ENCODE measurements at places on chromosomes 16 and 17.

- DNase-seq: no peak
These were observed 54.0 kb downstream of the DYNLRB2 start for GRCh38 chr16:80594756-80595155.

DNA sequence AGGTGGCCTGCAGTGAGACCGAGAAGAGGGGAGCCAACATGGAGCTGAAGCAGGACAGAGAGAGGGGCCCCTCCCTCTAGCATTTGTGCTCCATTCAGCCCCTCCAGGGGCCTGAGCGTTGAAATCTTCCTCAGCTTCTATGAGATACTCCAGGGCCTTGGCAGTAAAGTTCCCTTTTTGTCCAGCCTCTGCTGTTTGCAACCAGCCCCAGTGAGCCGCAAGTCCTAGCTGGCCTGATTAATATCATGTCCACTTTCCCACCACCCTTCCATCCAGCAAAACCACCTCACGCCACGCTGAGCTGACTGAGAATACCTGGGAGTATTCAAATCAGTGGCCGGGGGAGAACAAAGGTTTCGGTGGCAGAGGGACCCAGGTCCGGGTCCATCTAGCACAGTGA, 11.7 kb upstream of the RPH3AL start:
- DNase-seq: no peak

- no peak for DNase-seq
These were observed 7.6 kb downstream of the DNAJA3 start for GRCh38 chr16:4433228-4433627.

DNA sequence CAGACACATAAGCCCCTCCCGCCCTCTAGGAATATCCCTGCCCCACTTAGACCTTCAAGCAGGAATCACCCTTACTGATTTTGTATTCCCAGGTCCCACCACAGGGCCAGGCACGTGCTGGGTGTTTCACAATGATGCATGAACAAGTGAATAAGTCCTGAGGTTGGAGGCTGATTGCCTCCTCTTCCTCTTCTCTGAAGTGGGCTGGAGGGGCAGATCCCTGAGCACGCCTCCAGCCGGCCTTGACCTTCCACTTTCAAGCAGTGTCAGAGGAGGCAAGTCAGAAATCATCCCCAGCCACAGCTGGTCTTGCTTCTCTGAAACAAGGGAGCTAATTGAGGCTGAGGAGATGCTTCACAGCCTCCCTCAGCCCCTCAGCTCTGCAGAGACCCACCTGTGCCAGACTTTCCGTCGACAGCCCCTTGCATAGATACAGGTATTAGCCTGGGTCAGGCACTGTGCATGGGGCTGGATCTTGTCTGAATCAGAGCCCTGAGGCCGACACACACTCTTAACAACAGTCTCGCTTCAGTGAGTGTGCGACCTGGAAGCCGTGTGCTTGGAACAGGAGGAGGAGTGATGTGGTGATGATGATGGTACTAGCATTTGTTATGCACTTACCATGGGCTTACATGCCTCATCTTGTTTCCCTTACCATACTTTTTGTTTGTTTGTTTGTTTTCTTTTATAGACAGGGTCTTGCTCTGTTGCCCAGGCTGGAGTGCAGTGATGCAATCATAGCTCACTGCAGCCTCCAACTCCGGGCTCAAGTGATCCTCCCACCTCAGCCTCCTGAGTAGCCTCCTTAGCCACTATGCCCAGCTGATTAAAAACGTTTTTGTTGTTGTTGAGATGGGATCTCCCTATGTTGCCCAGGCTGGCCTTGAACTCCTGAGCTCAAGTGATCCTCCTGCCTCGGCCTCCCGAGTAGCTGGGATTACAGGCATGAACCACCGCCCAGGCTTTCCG, 15.0 kb downstream of the MRM1 start:
- no peak for DNase-seq

DNA sequence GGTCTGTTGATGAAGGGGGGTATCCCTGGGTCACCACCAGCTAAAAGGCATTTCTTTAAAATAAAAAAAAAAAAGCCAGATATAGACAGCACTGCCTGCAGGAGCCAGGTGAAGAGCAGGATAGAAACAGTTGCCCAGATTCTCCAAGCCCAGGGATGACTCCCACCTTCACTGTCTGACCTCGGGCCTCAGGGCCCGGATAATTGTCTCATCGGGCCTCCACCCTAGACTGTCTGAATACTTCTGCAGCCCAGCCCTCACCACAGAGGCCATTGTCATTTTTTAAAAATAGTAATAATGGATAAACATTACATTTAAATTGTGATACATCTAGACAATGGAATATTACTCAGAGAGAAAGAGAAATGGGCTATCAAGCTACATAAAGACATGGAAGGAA, 92.8 kb upstream of the TNRC6C start:
- DNase-seq: no peak

DNA sequence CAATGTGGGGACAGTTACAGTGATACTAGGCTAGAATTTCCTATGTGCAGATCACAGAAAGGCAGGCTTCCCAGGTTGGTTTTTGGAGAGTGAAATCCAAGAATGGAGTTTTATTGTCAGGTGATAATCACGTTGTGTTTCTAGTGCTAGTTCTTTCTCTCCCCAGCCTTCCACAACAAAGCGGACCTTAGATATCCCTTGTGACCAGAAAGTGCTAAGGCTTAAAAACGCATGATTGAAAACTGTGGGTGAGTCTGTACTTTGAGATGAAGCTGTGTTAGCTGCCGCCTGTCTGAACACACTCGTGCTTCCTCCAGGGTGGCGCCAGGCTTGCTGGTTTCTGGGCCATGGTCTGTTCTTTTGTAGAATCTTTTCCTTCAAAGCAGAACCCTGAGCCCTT, 52.1 kb downstream of the BANP start:
- no peak for DNase-seq

GRCh38 chr17:29180034-29180787, at the start of gene MYO18A:
TSS of gene MYO18A (minus strand) at chr17:29180398. CDS start at chr17:29166940, 13,458 bp downstream.
- DNase-seq: peak; percentile 95

- DNase-seq: peak; percentile 36
These were observed 12.0 kb downstream of the CORO7 start for GRCh38 chr16:4404247-4404966.

GRCh38 chr17:65278050-65278819, 141.1 kb downstream of the RGS9 start:
- DNase-seq: peak; percentile 11

DNA sequence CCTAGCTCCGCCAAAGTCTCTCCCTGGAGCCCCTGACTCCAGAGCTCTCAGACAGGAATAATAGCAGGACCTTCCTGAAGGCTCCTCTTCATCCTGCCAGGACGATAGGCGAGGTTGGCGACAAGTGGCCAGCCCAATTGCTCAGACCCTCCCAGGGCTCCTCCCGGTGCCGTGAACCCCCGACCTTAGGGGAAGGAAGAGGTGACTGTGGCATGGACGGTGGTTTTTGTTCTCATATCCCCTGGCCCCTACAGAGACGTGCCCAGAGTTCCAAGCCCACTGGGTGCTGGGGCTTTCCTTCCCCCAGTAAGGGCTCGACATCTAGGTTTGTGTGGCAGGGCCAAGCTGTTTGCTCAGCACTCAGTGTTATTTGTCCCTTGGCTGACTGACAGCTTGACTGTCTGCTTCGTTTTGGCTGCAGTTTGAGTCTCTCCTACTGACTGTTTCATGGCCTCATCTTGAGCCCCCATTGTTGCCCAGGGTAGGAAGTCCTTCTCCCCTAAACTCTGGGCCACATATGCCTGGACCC, 4.6 kb upstream of the ADCY7 start:
- DNase-seq: no peak

DNA sequence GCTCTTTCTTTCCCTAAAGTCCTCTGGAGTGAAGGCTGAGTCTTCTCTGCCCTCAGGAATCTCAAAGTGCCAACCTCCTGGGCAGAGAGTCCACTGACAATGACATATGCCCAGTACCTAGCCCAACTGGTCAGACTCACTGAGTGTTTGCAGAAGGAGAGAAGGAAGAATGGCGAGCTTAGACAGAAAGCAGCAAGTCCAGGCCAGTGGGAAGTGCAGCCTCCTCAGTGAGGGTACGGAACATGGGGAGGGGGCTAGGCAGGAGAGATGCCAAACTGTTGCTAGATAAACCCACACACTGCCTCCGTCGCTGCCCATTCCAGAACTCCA, 678 bp downstream of the EXOC7 start:
- DNase-seq: no peak
